ENCODE measurements at places on chromosomes 5 and 9. TPM values are rescaled to one million over a fixed set of nuclear protein-coding genes. Genes with fewer than 3 reads are reported as not detected.

The LRRTM2 gene
- total RNA-seq = 1.2 TPM

The EMB gene
- 59.7 TPM for total RNA-seq

The ANKDD1B gene
- not detected for total RNA-seq

- H3K27me3 ChIP-seq = no peaks in the 10 kb centered on the region
- H3K4me3 ChIP-seq = no peak overlapping the region
These were observed 20.2 kb downstream of the GRAMD2B start for GRCh38 chr5:126443374-126443851.

DNA sequence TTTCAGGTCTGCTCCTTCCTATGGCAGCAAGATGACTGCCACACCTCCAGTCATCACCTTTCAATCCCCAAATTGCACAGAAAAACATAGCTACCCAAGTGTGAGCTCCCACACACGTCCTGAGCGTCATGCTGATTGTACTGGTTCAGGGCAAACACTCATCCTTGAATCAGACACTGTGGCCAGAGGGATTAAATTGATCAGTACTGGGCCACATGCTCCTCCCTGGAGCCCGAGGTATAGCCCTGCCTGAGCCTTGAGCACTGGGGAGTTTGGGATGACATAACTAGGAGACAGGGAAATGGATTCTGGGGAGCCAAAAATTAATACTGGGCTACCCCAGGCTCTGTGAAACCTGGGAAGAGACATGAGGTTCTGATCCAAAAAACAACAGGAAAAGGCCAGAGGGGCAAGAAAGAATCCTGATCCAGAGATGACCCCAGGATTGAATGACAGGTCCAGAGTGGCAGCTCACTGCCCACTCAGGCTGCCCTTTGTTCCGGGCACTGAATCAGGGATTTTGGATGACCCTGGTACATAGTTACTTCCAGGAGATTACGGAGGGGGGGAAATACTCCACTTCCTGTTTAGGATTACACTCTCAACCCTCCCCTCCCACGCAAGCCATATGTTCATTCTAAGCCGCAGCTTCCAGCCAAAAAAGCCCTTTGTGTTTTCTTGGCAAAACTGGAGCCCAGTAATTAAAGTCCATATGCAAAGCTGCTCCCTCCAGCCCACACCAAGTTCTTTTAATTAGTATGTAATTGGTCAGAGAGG lies 141.6 kb upstream of the SPRY4 start:
- no peaks in the 10 kb centered on the region for H3K27me3 ChIP-seq
- H3K36me3 ChIP-seq = no peaks in the 10 kb centered on the region
- no peaks in the 10 kb centered on the region for H3K4me1 ChIP-seq
- no peak overlapping the region for H3K27ac ChIP-seq
